Gastrocnemius medialis (tissue), 4 donors: ENCODE measurements at places on chromosomes 7 and 10. TPM values are rescaled to one million over a fixed set of nuclear protein-coding genes. Genes with fewer than 3 reads are reported as not detected.

The TMEM236 gene
- 0.71 TPM for total RNA-seq

The SPDYE3 gene
- total RNA-seq, result not detected

The EPHA1 gene
- not detected for total RNA-seq

The VSTM4 gene
- 4.0 TPM for total RNA-seq

The PAX4 gene
- total RNA-seq, result not detected

The CRPPA gene
- 2.8 TPM for total RNA-seq

The HOXA5 gene
- total RNA-seq, result 7.1 TPM

The DEPP1 gene
- total RNA-seq, result 99.1 TPM

The GIMAP8 gene
- 6.4 TPM for total RNA-seq

The PDCD4 gene
- 9.8 TPM for total RNA-seq

The CRYGN gene
- total RNA-seq, result not detected

The BAMBI gene
- total RNA-seq, result 1.8 TPM

The MMP21 gene
- not detected for total RNA-seq

The RHOBTB1 gene
- 22.2 TPM for total RNA-seq

The MDFIC gene
- 6.3 TPM for total RNA-seq

The CHCHD2 gene
- 544 TPM for total RNA-seq

The IGF2BP3 gene
- 0.51 TPM for total RNA-seq

The CADPS2 gene
- total RNA-seq, result 3.7 TPM

The DIP2C gene
- 26.2 TPM for total RNA-seq

The EVX1 gene
- not detected for total RNA-seq

The TSPAN33 gene
- 9.0 TPM for total RNA-seq

The MBL2 gene
- not detected for total RNA-seq

The TMEM139 gene
- total RNA-seq, result not detected

The ZNF92 gene
- total RNA-seq, result 3.4 TPM

The LRIT2 gene
- total RNA-seq, result not detected

The CYP3A5 gene
- total RNA-seq, result not detected

The GPR26 gene
- not detected for total RNA-seq

The VSTM2A gene
- total RNA-seq, result not detected

The SPDYE6 gene
- total RNA-seq, result not detected

The RAB11FIP2 gene
- 15.5 TPM for total RNA-seq

The BLNK gene
- not detected for total RNA-seq

The LIPF gene
- 0.36 TPM for total RNA-seq

The CALML3 gene
- total RNA-seq, result not detected

The FXYD4 gene
- not detected for total RNA-seq

The FAM25A gene
- not detected for total RNA-seq

The ZNF853 gene
- 14.1 TPM for total RNA-seq

The CYP3A4 gene
- 0.71 TPM for total RNA-seq

The SORCS1 gene
- total RNA-seq, result 0.36 TPM
